Stimulated activated CD4-positive, alpha-beta T cell treated with anti-CD3 and anti-CD28 coated beads, Interleukin-4, amount 100 ng/mL, for 48 hours (primary cell): ENCODE measurements at places on chromosomes 12 and 14.

DNA sequence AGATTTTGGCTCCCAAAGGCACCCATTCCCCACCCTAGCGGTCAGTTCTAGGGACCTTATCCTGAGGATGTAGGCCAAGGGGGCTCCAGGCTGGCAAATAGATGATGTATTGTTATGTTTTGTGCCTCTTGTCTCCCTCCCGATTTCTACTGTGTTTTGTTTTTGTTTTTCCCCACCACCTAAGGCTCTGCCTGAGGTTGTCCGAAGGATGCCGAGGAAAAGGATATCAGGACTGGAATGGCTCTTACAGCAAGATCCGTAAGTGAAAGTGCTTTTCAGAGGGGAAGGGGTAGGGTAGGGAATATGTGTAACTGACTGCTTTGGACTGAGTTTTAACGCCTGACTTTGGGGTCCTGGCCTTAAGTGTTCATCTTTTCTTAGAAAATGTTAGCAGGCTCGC is 6.6 kb downstream of the FOXG1 start:
- no peak for DNase-seq

DNA sequence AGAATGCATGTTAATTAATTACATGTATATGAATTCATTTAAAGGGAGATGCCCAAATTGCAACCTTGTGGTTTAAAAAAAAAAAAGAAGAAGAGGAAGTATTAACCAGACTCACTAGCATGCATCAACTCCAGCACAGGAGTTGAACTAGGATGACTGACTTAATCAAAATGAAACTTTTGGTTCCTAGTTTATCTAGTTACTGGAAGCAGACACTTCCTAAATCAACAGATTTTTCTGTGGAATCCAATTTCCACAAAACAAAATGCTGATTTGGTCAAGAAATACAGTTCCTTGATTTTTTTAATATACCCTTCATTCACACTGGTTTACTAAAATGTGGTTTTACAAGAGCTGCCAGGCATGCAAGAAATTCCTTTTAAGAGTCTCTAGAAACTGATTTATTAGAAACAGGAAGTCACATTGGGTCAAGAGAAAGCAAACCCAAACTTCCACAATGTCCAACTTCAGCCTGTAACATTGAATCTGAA is 41.6 kb downstream of the ITPR2 start:
- no peak for DNase-seq

GRCh38 chr12:3073438-3074250 is 3.5 kb upstream of the TSPAN9 start:
- peak; percentile 78 for DNase-seq

DNA sequence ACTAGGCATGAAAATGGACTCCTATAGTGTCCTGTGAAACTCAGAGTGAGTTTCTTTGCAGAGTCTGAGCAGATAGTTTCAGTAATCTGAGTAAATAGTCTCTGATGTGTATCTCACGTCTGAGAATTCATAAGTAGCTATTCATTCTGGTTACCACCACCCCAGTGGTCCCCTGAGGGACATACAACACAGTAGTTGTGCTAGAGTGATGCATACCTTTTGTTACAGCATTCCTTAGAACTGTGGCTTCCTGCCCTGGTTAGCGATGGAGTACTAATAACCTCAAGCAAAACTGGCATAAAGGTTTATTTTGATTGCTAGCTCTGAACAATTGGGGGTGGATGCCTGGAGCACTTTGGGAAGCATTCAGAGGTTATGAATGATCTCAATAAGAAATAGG is 114.7 kb downstream of the DAAM1 start:
- DNase-seq: no peak

DNA sequence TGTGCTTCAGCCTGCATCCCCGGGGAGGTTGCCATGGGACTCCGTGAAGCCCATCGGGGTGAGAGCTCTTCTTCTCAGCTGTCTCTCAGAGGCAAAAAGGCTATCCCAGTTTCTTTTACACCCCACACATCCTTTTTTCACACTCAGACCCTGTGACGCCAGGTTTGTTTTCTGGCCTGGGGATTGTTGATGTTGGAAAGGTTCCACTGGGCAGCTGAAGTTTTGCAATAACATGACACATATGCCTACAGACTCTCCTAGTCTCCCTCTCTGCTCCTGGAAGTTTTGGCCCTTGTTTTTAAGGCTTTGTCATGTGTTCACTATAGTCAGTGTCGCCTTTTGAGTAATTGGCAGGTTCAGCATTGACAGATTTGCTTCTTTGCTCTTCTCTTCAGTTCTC is 118.6 kb downstream of the SMOC1 start:
- no peak for DNase-seq

GRCh38 chr14:106134886-106135285 is 608.5 kb downstream of the TMEM121 start:
- DNase-seq: no peak

- DNase-seq: no peak
These were observed 122.9 kb downstream of the PPHLN1 start for GRCh38 chr12:42448841-42449240.

DNA sequence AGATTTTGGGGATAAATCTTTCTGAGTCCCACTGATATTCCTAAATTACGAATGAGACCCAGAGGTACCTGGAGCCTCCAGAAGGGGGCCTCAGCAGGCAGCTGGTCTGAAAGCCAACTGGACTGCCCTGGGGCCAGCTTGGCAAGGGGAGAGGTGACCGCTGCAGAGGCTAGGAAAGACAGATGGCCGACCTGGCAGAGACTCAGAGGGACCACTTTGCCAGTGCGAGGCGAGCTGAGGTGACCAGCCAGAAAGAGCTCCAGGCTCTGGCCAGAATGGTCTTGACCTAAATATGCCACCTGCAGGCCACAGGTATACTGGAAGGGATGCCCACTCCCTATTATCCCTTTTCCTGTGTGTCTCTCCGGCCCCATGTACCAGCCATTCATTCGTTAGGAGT is 256.8 kb upstream of the GARIN6 start:
- no peak for DNase-seq

- no peak for DNase-seq
These were observed 189.6 kb upstream of the RPL10L start for GRCh38 chr14:46840944-46841720.

DNA sequence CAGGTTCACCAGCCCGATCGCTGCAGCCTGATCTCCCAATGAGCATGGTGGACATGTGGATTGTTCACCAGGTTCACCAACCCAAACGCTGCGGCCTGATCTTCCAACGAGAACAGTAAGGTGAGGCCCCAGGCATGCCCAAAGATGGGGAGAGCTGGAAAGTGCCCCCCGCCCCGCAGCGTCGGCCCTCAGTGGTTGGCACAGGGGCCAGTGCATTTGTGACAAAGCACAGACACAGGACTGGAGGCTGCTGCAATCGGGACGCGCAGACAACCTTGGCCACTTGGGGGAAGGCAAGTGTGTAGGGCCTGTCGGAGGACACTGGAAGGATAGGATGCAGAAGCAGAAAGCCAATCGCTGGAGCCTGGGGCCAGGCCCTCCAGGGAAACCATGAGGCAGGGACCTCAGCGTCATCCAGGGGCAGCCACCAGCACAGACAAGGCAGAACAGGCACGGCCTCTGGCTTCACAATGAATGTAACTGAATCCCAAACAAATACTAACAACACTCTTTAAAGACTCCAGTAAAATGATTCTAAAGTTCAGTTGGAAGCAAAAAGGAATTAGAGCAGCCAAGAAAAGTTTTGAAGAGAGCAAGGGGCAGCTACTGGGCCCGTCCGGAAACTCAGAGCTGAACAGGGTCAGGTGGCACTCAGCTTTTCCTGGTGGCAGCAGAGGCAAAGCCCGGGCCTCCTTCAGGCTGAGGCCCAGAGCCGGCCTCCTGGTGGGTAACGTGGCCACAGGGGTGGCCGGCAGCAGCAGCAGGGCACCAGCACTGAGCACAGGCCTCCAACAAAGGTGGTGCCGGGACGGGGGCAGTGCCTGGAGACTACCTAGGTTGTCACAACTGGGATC is 13.3 kb downstream of the BRF1 start:
- DNase-seq: no peak

GRCh38 chr14:78424311-78424710 is 254.1 kb downstream of the NRXN3 start:
- no peak for DNase-seq

- DNase-seq: peak; percentile 28
These were observed 26.6 kb upstream of the MDM1 start for GRCh38 chr12:68358532-68359485.

- no peak for DNase-seq
These were observed 37.1 kb upstream of the DHRS4 start for GRCh38 chr14:23916446-23916845.

DNA sequence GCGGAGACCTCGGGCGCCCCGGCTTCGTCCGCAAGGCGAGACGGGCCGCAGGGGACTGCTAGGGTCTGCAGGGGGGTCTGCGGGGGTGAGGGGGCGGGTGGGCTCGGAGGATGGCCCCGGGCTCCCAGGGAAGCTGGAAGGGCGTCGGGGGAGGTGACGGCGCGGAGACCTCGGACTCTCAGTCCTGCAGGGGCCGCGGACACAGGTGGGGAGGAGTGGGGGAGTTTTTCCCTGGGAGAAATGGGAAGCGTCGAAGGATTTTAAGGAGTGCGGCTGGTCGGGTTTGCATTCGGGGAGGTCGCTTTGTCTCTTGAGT is 25.9 kb downstream of the ZBTB42 start:
- no peak for DNase-seq

- DNase-seq: no peak
These were observed 104.2 kb upstream of the AMN1 start for GRCh38 chr12:31832740-31833729.

DNA sequence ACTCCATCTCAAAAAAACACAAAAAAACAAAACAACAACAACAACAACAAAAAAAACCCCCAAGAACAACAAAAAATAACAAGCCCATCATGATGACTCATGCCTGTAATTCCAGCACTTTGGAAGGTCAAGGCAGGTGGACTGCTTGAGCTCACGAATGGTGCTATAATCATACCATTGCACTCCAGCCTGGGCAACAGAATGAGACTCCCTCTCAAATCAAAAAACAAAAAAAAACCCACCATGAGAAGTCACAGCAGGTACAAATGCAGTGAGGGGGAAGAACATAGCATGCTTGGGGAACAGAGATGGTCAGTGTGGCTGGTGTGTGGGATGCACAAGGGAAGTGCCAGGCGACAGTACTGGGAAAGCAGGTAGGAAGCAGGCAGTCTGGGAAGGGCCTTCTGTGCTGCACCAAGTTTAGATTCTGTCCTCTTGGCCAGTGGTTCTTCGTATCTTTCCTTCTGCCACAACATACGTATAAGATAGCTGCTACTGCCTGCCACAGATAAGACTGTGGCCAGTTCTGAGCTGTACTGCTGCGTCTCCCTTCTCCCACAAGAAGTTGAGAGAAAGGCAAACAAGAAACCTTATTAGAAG is 28.0 kb downstream of the ATG14 start:
- DNase-seq: no peak

DNA sequence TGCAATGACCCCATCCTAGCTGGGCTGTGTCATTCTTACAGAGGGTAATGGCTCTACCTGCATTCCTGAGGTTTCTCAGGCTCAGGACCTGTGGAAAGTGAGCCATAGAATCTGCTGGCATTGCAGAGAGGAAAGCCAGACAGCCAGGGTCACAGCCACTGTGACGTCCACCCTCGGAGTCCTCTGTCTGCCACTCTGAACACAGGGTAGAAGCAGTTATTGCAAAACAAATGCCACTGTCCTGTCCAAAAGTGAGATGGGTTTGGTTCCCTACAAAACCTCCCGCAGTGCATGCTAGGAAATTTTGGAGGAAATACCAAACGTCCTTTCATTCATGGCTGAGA is 37.8 kb downstream of the TNFAIP2 start:
- DNase-seq: no peak

- DNase-seq: no peak
These were observed 18.6 kb upstream of the TMEM106C start for GRCh38 chr12:47944685-47945340.

- no peak for DNase-seq
These were observed 8.9 kb downstream of the HVCN1 start for GRCh38 chr12:110680032-110680431.
